ENCODE measurements at places on chromosomes 4 and X. TPM values are rescaled to one million over a fixed set of nuclear protein-coding genes. Genes with fewer than 3 reads are reported as not detected.

The ETDB gene
- not detected for total RNA-seq

The VMA21 gene
- 27.6 TPM for total RNA-seq

The TLR2 gene
- 0.16 TPM for total RNA-seq

The HERC5 gene
- 4.5 TPM for total RNA-seq

The PIM2 gene
- 10.1 TPM for total RNA-seq

The LETM1 gene
- 29.4 TPM for total RNA-seq

The SORCS2 gene
- total RNA-seq, result 4.1 TPM

The ERCC6L gene
- total RNA-seq, result 12.4 TPM

The ALAS2 gene
- total RNA-seq, result not detected

The PPARGC1A gene
- total RNA-seq, result 0.14 TPM

The CLIC2 gene
- 0.12 TPM for total RNA-seq

The TMEM35A gene
- total RNA-seq, result not detected

The ADRA2C gene
- 11.0 TPM for total RNA-seq

The CITED1 gene
- total RNA-seq, result 1.8 TPM

The RAB41 gene
- not detected for total RNA-seq
